ENCODE measurements at places on chromosomes 7 and 10.

- no peak for DNase-seq
Measured at GRCh38 chr7:118644346-118644745, 419.8 kb downstream of the ANKRD7 start.

DNA sequence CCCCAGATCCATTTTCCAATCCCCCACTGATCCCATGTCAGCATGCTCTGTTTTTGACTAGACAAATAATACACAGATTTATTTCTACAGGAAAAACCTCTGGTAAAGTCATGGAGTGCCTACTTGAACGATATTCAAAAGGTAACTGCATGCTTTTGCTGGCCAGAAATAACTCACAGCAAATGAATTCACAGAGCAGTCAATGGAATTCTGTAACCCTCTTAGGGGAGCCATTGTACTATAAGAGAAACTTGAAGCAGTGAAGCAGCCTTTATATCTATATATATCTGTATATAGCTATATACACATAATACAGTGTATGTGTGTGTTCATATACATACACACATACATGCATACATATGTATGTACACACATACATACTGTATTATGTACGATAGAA is 29.0 kb upstream of the MEOX2 start:
- DNase-seq: no peak

DNA sequence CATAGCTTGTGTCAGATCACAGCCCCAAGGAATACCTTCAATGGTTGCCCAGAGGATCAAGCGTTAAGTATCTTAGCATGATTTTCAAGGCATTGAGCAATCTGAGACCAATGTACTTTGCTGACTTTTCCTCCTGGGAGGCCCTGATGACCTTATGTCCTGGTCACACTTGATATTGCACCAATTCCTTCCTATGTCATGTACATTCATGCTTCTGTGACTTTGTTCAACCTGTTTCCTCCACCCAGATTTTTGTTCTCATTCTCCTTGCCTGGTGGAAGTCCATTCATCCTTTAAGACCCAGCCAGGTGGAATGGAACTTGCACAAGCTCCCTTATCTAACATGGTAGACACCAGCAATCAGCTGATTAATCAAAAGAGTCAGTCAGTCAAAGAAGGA is 160.8 kb downstream of the PFKFB3 start:
- DNase-seq: no peak

- no peak for DNase-seq
Measured at GRCh38 chr10:102639537-102639936, 4.7 kb upstream of the TRIM8 start.

DNA sequence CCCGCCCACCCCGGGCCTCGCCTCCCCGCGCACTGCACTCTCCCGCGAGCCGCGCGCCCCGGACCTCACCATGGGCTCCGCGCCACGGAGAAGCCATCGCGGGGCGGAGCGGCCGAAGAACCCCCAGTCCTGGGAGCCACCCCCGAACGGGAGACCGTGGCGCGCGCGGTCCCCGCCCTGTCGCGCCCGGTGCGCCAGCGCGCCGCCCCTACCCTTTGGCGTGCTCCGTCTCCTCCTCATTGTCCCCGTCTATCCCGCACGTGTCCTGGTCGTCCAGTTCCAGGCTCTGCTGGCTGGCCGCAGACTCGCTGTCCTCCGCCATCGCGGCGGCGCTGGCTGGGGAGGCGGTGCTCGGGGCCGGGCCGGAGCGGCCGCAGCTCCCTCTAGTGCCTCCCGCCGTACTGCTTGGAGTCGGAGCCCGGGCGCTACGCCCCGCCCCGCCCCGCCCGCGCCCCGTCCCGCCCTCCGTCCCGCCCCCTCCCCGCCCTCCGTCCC is at the start of gene NMT2:
NMT2 (minus strand) TSS at position 403 of the 495 bp plus-strand sequence; CDS start at position 322, 81 bp downstream.
- no peak for DNase-seq

GRCh38 chr7:33107136-33108066 is 1.8 kb downstream of the RP9 start:
- peak; percentile 59 for DNase-seq

- DNase-seq: peak; percentile 69
Measured at GRCh38 chr10:117619223-117619622, 76.7 kb downstream of the EMX2 start.

- DNase-seq: no peak
Measured at GRCh38 chr10:91605968-91606367, 26.9 kb downstream of the PPP1R3C start.
